ENCODE measurements at places on chromosomes 5 and 9. TPM values are rescaled to one million over a fixed set of nuclear protein-coding genes. Genes with fewer than 3 reads are reported as not detected.
A peak's percentile ranks its signal among the peaks of the same experiment; 100 is the strongest.

DNA sequence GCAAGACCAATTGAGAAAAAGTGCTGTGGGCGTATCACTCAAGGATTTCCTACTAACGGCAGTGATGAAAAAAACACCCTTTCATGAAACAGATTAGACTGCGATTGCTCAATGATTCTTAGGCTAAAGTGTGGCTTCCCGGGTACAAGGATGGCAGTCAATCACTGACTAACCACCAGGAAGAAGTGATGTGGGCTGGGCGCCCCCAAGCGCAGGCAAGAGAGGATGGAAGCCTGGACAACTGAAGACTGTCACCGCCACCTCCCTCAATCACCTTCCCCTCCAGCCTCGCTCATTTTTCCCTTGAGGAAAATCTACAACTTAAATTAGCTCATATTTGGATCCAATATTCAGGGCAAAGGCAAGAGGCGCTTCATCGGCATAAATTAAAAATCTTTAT lies 707.2 kb downstream of the MTRR start:
- no peak for DNase-seq

The SLC46A2 gene
- total RNA-seq: not detected

The NEURL1B gene
- 2.9 TPM for total RNA-seq

DNA sequence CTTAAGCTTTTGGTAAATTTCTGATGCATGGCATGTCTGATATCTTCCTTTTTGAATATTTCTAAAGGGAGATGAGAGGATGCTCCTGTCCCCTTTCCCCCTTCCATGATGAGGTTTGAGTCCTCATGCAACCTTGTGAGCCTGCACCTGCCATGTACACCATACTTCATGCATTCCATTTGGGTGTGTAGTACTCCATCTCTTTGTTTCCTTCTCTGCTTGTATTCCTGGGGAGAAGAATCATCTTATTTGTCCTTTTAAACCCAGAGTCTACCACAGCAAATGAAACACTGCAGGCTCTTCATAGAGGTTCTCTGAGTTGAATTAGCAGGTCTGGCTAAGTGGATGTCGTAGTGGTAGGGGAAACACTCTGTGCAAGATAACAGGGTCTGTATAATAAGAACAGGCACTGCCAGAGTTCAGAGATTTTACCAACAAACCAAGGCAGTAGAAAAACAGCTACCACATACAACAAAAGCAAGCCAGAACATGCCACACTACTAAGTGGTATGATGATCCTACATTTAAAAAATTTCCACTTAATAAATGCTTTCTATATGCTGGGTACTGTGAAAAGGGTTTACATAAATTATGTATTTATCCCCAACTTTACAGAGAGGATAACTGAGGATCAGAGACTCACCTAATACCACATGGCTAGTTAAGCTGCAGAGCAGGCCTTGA lies 439.8 kb upstream of the GRIA1 start:
- no peak for DNase-seq

The CARTPT gene
- not detected for total RNA-seq

DNA sequence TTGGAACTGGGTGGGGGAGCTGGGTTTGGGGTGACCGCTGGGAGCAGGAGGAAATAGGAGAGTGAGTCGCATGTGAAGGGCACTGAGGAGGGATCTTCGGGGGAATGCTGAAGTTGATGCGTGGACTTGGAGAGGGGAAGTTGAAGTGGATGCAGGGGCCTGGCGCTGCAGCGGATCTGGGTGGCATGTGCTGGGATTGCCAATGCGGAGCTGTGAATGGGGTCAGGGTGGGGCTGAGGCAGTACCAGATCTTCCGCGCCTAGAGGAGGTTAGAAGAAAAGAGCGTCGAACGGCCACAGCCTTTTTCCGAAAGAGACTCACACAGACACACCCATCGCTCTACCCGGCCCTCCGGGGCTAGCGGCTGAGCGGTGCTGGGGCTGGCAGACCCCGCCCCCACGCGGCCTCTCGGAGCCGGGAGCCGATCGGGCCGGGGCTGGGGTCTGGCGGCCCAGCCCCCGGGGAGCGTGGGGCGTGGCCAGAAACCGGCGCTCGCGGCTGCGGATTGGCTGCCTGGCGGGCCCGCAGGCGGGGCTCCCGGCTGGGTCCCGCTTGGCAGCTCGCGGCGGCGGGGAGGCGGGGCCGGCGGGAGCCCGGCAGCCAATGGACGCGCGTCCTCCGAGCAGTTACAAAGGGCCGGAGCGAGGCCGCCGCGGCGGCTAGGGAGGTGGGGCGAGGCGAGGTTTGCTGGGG lies at the start of gene TGFBR1:
TGFBR1 (plus strand) TSS at position 655 of the 693 bp plus-strand sequence. CDS start 93 bp downstream, outside the sequence.
- peak; percentile 94 for DNase-seq

The DMRTA1 gene
- 0.32 TPM for total RNA-seq

The GPR150 gene
- total RNA-seq: 0.43 TPM

The CCDC152 gene
- total RNA-seq: 0.97 TPM

The PCDHGA4 gene
- total RNA-seq: 7.3 TPM

The SMIM33 gene
- total RNA-seq: not detected

DNA sequence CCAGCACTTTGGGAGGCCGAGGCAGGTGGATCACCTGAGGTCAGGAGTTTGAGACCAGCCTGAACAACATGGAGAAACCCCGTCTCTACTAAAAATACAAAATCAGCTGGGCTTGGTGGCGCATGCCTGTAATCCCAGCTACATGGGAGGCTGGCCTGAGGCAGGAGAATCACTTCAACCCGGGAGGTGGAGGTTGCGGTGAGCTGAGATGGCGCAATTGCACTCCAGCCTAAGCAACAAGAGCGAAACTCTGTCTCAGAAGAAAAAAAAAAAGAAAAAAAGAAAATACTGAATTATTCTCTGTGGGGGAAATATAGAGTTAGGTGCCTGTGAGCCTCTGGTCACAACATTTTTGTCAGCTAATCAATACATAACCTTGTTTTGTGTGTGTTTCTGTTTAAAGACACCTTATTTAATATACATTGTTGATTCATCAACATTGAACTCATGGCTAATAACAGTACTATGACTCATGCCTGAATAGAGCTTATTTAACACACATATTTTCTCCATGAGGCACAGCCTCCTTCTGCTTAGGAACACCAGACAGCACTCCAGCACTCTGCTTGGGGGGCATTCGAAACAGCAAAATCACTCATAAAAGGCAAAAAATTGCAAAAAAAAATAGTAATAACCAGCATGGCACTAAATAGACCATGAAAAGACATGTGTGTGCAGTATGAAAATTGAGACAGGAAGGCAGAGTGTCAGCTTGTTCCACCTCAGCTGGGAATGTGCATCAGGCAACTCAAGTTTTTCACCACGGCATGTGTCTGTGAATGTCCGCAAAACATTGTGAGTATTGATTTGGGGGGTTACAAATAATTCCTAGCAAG lies at the start of gene IL31RA:
IL31RA (plus strand) TSS at position 519 of the 836 bp plus-strand sequence; CDS start at position 733, 214 bp downstream.
- peak; percentile 87 for DNase-seq

The WDR31 gene
- 0.32 TPM for total RNA-seq
